ENCODE measurements at places on chromosomes 7 and 10.

DNA sequence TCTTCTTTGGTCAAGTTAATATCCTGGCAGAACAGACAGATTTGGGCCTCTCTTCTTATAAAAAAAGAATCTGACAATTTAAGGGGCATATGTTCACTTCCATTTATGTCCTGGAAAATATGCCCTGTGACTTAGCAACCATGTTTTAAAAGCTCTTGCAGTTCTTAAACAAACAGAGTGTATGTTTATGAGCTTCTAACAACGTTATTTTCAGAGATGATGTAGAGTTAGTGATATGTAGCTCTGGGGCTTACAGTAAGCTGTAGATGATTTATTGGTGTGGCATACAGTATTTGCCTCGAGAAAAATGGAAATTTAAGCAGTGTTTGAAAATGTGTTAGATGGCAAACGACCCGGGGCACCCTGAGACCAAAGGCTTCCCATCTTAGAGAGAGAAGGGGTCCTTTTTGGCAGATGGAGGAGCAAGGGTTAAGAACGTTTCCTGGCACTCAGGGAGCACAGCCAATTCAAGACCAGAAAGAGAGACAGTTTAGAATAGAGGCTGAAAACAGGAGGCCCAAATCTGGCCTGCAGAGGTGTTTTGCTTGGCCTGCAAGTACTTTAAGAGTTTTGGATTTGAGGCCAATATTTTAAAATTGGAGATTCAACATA lies 397.5 kb downstream of the KCNMA1 start:
- DNase-seq: no peak

DNA sequence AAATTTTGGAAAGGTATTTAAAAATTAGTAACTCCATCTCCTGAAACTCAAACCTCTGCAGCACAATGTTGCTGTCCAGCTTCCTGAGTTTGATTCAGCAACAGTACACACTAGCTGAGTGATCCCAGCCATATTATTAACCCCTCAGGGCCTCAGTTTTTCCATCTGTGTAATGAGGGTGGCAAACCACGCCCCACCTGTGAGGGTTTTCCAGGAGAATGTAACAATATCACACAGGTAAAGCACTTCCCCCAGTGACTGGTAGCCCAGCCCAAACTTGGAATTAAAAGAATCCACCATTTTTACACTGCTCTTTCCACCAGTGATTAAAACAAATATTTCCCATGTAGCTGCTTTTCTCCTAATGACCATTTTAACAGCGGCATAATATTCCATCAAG lies 122.4 kb downstream of the SORBS1 start:
- DNase-seq: no peak

DNA sequence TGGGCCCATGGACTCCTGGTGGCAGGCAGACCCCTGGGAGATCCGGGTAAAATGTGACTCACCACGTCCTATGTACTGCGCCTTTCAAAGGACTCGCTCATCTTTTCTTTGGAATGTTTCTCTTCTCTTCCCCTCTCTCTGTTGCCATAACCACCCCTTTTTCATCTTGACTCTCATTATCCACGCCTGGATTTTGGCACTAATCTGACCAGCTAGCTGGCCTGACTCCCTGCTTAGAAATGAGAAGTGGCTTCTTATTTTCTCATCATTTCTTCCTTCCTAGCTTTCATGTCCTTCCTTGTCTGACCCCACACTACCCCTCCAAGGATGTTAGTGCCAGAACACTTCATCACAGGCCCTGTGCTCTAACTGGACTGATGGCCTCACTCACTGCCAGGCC lies 98.0 kb upstream of the FAM171A1 start:
- DNase-seq: no peak

- no peak for DNase-seq
Observed at GRCh38 chr10:131198401-131198800, 113.1 kb downstream of the TCERG1L start.

DNA sequence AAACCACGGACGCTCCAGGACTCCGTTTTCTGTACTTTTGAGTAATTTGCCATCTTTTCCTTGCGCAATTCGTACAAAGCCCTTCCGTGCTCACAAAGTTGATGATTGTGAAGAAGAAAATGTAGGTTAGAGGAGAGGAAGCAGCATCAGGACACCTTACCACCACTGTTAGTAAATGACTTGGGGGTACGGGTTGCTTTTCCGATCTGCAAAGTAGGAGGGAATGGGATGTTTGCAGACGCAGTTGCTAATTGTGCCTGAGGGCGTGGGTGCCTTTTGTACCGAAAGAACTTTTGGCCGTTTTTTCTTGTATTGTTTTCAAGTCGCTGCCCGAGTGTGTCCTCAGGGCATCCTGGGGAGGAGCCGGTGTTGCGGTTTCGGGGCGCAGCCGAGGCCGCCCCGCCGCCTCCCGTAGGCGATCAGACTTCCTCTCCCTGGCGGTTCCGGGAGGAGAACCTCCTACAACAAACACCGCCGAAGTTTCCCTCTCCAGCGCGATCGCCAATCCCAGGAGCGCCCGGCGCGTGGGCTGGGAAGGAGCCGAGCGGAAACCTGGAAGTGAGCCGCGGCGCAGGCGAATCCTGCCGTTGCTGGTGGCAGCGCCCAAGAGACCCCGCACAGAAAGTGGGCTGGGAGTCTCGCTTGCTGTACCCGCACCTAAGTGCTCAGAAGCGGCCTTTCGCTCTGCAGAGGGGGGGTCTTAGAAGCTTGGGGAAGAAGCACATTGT lies 1.0 kb downstream of the PRR15 start:
- peak; percentile 20 for DNase-seq

- DNase-seq: no peak
Observed at GRCh38 chr7:130880668-130881067, 146.7 kb upstream of the KLF14 start.

DNA sequence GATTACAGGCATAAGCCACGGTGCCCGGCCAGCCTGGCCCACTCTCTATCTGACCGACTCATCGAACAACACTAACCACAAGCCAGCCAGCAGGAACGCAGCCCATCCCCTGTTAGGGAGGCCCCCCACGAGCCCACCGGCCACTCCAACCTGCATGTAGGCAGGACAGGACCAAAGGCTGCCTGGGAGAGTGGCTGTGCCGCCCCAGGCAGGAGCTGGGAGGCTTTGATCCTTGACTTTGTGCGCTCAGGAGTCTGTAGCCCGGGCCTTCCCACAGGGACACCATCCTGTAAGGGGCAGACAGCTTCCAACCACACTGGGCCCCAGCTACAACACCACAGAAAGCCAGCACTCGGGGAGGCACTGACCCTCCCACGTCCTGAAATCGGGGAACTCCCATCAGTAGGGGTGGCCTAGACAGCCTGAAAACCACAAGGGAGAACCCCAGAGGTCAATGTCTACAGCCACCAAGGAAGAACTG lies 29.4 kb downstream of the GRID1 start:
- no peak for DNase-seq

DNA sequence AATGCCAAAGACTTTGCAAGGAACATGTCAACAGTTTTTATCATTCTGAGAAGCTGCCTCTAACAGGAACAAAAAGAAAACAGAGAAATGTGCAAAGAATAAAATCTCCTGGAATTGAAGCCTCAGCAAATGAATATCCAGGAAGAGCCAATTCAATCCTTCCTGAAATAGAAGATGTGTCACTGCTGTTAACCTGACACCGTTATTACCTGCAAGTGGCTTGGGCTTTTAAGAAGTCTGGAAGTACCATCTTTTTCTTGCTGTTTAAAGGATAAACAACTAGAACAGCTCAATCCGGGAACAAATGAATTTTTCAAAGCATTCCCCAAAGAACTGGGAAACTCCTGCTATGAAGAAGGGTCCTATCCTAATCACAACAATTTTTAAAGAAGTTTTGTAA lies 434.8 kb downstream of the KCNMA1 start:
- no peak for DNase-seq

GRCh38 chr10:103833731-103834365 lies 21.5 kb downstream of the SH3PXD2A start:
- no peak for DNase-seq

DNA sequence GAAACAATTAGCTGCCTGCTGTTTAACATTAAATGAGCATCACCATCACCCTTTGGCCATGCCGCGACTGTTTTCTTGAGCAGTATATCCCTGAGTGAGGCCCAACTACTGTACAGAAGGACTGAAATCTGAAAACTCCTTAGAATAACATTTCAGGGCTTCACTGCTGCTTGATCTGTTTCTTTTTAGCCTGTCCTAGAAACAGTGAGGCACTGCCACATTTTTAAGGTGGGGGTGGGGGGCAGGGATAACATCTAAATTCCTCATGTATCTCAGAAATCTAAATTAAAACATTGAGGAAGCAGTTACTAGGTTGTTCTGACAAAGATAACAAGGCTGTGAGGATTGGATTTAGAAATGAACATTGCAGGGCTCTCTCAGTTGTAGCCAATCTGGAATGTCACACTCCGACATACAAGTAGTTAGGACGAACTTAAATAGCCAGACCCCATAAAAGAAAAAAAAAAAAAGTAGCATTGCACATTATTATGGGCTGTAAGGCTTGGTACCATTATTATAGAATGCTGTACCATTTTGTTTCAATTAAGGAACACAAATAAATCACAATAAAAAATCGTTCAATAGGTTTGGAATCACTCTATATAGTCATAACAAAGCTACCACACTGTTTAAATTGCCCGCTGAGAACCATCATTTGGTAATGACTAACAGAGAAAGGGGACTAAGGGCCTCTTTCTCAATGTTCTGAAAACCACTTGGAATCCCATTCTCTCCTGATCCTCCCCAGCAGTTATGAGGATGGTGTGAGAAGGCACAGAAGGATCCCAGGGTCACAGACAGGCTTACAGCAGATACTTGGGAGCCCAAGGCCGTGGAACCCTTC lies 256.1 kb downstream of the INHBA start:
- DNase-seq: no peak

GRCh38 chr7:117837841-117838240 lies 35.4 kb downstream of the CTTNBP2 start:
- DNase-seq: no peak

- DNase-seq: no peak
Observed at GRCh38 chr10:131277969-131278368, 33.6 kb downstream of the TCERG1L start.

GRCh38 chr7:22841954-22842353 lies 19.3 kb upstream of the TOMM7 start:
- no peak for DNase-seq

- no peak for DNase-seq
Observed at GRCh38 chr7:129780257-129780973, 168.9 kb downstream of the NRF1 start.

- DNase-seq: no peak
Observed at GRCh38 chr7:106071356-106071998, 40.6 kb downstream of the SYPL1 start.

- no peak for DNase-seq
Observed at GRCh38 chr10:103568505-103568904, 75.0 kb downstream of the NEURL1 start.

GRCh38 chr7:50791938-50792341 lies 9.2 kb upstream of the GRB10 start:
- DNase-seq: no peak

DNA sequence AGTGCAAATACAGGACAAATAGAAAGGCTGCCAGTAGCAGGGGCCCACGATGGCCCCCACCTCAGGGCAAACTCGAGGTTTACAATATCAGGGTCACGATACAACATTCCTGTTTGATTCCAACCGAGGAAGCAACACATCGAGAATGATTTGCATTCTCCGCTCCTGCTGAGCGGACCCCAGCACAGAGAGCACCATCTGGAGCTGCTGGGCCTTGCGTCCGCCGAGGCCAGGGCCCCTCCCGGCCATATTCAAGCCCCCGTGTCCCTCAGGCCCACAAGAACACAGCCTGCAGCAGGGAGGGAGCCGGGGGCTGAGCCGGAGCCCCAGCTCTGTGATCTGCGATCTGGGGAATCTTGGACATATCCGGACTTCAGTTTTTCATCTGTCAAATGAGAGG lies 84.3 kb downstream of the PRKAG2 start:
- no peak for DNase-seq

- no peak for DNase-seq
Observed at GRCh38 chr10:14736600-14737081, 38.1 kb downstream of the FAM107B start.

GRCh38 chr10:4319870-4320367 lies 506.1 kb upstream of the AKR1E2 start:
- no peak for DNase-seq

- peak; percentile 40 for DNase-seq
Observed at GRCh38 chr10:17454161-17455014, at the start of gene ST8SIA6. ST8SIA6 (minus strand) TSS chr10:17454595; CDS start chr10:17454255, 340 bp downstream.

DNA sequence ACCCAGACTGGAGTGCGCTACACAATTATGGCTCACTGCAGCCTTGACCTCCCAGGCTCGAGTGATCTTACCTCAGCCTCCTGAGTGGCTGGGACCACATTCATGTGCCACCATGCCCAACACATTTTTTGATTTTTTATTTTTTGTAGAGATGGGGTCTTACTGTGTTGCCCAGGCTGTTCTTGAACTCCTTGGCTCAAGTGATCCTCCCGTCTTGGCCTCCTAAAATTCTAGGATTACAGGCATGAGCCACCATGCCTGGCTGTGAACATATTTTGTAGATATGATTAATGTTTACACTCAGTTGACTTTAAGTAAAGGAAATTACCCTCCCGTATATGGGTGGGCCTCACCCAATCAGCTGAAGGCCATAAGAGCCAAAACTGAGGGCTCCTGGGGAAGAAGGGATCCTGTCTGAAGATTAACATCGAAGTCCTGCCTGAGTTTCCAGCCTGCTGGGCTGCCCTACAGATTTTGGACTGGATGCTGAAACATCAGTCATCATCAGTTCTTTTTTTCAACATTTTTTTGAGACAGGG lies 127.1 kb downstream of the ACTR3B start:
- DNase-seq: no peak

GRCh38 chr7:36515847-36516246 lies 126.2 kb downstream of the ANLN start:
- no peak for DNase-seq

DNA sequence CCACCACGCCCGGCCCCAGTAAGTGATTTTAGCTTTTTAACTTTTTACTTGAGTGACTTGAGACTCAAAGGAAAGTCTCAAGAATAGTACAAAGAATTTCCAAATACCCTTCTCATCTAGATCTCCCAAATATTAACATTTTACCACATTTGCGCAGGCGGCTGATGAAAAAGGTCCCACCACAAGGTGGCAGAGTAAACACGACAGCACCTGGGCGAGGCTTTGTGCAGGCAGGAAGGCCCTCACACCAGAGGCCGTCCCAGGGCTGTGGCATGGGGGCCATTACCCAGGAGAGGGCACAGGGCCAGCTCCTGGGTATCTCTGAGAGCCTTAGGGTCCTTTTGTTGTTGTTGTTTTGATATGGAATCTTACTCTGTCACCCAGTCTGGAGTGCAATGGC lies 50.0 kb upstream of the WIPI2 start:
- peak; percentile 40 for DNase-seq

DNA sequence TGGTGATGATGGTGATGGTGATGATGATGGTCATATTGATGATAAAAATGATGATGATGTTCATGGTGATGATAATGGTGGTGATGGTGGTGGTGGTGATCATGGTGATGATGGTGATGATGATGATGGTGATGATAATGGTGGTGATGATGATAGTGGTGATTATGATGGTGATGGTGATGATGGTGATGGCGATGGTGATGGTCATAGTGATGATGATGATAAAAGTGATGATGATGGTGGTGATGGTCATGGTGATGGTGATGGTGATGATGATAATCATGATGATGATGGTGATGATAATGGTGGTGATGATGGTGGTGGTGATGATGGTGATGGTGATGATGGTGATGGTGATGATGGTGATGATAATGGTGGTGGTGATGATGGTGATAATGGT lies 478.7 kb downstream of the TYW1 start:
- no peak for DNase-seq

- no peak for DNase-seq
Observed at GRCh38 chr10:60176925-60177324, 212.8 kb downstream of the ANK3 start.

- no peak for DNase-seq
Observed at GRCh38 chr7:123090456-123090855, 95.0 kb upstream of the TAS2R16 start.

All from neural crest cell (in vitro differentiated cells).